ENCODE measurements at places on chromosomes 2 and 18. TPM values are rescaled to one million over a fixed set of nuclear protein-coding genes. Genes with fewer than 3 reads are reported as not detected.

Gene ASIC4
- total RNA-seq: not detected

Gene RAB27B
- 14.3 TPM for total RNA-seq

Gene SRBD1
- 49.6 TPM for total RNA-seq

Gene SOWAHC
- 2.3 TPM for total RNA-seq

Gene RUFY4
- 1.0 TPM for total RNA-seq

Gene PSMA8
- total RNA-seq: 0.42 TPM

Gene CCDC121
- 0.84 TPM for total RNA-seq

Gene IGFBP5
- 0.21 TPM for total RNA-seq

Gene RESP18
- total RNA-seq: not detected

Gene ALK
- not detected for total RNA-seq

Gene GAL3ST2
- total RNA-seq: 2.5 TPM
